Lung microvascular endothelial cell (primary cell): ENCODE measurements at places on chromosomes 7 and 10.

GRCh38 chr10:8533462-8533861, 479.0 kb downstream of the GATA3 start:
- DNase-seq: no peak

- DNase-seq: no peak
Observed at GRCh38 chr7:87426160-87426559, 49.3 kb downstream of the ABCB4 start.

DNA sequence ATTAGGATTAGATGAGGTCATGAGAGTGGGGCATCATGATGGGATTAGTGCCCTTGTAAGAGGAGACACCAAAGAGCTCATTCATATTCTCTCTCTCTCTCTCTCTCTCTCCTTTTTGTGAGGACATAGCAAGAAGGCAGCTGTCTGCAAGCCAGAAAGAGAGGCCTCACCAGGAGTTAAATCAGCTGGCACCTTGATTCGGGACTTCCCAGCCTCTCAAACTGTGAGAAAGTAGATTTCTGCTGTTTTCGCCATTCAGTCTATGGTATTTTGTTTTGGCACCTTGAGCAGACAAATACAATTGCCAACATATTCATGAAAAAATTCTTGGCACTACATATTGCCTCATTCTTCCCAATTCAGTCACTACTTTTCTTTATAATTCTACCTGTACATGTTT, 20.6 kb upstream of the ATAD1 start:
- no peak for DNase-seq

DNA sequence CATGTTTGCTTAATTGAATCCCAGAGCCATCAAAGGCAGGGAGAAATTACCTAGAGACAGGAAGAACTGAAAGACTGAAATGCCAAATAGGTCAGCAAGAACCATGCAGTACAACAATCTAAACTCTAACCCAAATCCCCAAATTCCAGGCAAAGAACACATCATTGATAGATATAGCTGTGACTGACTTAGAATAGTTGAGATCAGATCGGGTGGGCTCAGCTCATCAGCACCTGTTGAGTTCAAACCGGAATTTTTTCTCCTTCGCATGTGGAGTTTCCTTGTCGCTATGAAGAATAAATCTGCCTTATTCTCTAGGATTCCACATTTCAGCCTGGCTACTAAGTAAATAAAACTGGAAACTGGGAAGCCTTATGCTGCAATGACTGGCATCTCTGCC, 1.4 kb downstream of the ANKMY2 start:
- DNase-seq: no peak

GRCh38 chr10:17606547-17607040, 10.6 kb downstream of the HACD1 start:
- DNase-seq: no peak

DNA sequence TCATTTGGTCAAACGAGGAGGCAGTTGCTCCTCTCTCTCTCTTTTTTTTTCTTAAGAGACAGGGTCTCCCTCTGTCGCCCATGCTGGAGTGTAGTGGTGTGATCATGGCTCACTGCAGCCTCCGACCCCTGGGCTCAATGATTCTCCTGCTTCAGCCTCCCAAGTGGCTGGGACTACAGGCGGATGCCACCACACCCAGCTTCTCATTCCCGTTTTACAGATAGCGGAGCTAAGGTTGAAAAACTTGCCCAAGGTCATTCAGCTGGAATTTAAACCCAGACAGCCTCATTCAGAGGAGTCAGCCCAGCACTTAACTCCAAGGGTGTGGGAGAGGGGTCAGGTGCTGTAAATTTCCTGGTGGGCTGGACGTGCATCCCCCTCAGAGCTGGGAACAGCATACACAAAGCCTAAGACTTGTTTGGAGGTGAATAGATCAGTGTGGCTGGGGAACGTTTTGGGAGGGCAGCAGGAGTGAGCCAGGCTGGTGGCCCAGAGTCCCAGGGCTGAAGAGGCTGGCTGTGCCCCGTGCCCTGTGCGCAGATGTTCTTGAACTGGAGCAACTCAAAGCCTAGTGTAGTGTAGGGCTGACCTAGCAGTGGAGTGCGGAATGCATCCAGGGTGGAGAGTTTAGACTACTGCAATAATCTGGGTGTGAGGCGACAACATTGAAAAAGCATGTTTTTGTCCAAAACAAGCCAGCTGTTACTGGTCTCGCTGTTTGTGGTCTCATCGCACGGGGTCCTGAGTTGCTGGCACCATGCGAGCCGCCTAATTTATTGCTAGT, 2.3 kb downstream of the HTRA1 start:
- no peak for DNase-seq

GRCh38 chr7:96676919-96677318, 32.7 kb downstream of the SEM1 start:
- no peak for DNase-seq

DNA sequence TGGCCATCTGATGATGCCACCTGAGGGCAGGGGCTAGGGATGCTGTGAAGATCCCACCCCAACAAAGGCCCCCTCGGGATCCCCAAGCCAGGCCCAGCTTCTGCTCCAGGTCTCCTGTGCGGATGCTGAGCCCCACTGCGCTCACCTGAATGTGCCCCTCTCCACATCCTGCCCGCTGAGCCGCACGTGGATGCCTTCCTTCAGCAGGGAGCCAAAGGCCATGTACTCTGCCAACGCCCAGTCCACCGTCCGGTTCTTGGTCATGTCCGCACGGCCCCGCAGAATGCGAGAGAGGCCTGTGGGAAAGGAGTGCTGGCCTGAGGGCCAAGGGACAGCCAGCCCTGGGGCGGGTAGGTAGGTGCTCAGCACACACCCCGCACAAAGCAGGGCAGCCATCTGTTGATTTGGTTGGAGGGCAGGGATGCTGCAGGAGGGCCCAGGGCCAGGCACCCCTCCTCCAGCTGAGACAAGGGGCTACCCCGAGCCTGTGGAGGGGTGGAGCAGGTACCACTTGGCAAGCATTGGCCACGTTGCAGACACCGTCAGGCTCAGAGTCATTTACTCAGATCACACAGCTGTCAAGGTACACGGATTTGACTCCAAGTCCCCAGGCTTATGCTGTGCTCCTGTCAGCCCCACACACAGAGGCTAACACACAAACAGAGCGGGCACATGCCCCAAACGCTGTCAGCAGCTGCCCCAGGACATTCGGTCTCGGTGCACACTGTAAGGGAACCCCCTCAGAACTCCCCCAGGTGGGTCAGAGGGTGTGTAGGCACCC, 19.2 kb downstream of the OGDHL start:
- no peak for DNase-seq

DNA sequence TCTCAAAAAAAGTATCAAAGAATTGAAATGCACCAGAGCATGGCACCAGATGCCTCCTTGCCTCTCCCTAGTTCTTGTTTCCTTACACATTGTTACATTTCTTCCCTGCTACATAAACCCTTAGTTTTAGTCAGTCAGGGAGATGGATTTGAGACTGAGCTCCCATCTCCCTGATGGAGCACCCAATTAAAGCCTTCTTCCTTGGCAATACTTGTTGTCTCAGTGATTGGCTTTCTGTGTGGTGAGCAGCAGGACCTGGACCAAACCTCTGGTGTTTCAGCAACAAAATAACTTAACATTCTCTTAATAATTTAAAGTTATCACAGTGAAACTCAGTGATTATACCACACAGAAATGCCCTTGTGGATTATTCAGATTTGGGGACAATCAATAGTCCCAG, 26.9 kb downstream of the PPP1R3C start:
- DNase-seq: no peak

DNA sequence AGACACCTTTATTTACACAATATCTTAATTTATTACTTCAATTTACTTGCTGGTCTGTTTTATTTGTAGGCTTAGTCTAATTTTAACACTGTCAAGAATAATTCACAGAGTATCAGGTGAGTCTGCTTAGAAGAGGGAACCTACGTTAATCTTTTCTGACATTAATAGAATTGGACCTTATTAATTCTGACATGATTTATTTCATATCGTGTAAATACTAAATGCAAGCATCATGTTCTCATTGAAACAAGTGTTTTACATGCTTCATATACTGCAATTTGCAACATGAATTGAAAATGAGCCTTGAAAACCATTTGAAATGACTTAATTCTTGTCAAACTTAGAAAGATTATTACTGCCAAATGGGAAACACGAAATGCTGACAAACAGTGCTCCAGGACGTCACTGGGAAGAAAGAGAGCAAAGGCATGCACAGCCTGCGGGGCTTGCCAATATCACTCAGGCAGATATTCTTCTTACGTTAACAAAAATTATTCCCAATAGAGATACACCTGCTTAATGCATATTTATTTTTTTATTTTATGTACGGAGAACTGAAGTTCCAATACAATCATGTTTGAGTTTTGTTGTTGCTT, 282.0 kb upstream of the AKR1E2 start:
- no peak for DNase-seq

- no peak for DNase-seq
Observed at GRCh38 chr10:116766837-116767634, 24.7 kb upstream of the HSPA12A start.

GRCh38 chr10:91104193-91105041, 116.0 kb upstream of the PCGF5 start:
- DNase-seq: no peak
